ENCODE measurements at places on chromosomes 16 and 17.
A peak's percentile ranks its signal among the peaks of the same experiment; 100 is the strongest.

- no peak for DNase-seq
Measured at GRCh38 chr17:11558681-11559234, 39.5 kb upstream of the DNAH9 start.

GRCh38 chr17:44972953-44973352 is 4.8 kb upstream of the C1QL1 start:
- DNase-seq, result no peak

GRCh38 chr16:86085161-86085611 is 186.2 kb downstream of the IRF8 start:
- DNase-seq, result no peak

GRCh38 chr16:70774261-70774660 is 26.7 kb downstream of the VAC14 start:
- DNase-seq, result no peak

GRCh38 chr17:48202959-48203358 is 95.4 kb downstream of the SNX11 start:
- no peak for DNase-seq

DNA sequence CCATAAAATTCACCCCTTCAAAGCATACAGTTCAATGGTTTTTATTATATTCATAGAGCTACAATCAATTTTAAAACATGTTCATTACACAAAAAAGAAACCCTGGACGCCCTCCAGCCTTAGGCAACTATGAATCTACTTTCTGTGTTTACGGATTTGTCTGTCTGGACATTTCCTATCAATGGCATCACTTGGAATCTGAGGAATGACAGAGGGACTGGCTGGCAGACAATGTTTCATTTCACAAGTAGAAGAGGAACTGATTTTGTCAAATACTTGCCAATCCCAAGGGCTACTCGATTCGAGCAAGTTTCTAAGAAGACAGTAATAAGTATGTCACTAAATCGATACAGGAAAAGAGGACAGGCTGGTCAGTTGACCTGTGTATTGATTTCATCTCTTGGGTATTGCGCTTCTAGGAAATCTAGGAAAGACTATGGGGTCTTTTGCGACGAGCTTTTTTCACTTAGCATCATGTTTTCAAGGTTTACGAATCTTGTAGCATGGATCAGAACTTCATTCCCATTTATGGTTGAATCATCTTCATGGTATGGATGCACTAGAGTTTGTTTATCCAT is 56.6 kb downstream of the RGS9 start:
- no peak for DNase-seq

DNA sequence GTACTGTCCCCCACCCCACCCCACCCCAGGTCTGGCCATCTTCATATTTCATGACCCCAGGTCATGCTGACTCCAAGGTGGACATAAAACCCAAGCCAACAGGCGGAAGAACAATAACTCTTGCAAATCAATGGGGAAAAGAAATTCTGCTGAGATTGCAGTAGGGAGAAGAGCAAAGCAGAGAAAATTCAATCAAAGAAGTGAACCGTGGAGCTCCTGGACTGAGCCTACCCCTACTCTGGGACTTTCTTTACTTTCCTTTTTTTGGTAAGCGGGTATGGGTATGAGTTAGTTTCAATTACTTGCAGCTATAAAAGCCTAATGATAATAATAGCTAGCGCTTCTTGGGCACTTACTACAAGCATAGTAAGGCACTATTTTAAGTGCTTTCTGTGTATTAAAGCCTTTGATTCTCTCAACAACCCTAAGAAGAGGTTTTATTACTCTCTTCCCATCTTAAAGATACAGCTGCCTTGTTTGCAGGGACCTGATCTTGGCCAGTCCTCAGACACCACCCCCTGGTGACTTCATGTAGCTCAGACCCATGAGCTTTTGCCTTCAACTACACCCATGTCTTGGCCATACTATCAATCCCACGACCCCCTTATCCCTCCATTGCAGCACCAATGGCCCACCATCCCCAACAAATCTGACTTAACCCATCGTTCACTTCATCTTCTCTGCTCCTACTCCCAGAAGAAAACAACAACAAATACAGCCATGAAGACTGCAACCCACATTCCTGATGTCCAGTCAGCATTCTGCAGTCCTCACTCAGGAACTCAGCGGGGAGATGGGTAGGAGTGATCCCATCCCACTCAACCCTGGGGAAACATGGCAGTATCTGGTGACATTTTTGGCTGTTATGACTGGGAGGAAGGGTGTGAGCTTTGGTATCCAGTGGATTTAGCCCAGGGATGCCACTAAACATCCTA is 4.4 kb downstream of the GGA2 start:
- no peak for DNase-seq

DNA sequence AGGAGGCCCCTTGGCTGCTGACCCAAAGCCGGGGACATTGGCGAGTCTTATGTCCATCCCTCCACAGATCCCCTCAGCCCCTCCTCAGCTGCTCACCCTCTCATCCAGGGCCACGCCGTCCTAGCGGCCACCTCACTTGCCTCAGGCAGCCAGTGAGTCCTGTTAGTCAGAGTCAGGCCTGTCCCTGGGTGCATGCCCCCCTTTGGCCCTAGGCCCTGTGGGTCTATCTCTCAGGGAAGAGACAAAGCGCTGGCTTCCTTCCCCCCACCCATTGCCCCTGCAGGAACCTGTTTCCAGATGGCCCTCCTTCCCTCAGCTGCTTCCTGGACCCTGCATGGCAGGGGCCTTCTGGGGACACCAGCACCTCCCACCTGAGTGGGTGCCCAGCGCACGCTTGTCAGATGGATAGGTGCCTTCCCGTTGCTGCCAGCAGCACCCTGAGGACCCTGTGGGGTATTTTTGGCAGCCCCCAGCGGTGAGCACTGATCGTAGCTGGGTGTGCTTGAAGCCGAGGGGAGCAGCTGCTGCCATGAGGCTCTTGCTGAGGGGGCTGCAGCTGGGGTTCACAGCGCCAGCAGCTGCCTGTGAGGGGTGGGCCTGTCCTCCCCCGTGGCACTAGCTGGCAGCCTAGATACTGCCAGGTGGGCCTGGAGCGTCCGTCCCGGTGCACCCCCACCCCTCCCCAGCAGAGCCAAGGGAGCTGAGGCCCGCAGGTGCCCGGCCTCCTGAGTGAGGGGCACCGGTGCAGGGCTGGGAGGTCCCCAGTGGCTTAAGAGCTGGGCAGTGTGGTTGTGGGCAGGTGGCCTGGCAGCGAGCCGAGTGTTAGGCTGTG is 8.4 kb downstream of the DBNDD1 start:
- DNase-seq, result no peak

- no peak for DNase-seq
Measured at GRCh38 chr17:56528696-56529095, 64.8 kb upstream of the NOG start.

DNA sequence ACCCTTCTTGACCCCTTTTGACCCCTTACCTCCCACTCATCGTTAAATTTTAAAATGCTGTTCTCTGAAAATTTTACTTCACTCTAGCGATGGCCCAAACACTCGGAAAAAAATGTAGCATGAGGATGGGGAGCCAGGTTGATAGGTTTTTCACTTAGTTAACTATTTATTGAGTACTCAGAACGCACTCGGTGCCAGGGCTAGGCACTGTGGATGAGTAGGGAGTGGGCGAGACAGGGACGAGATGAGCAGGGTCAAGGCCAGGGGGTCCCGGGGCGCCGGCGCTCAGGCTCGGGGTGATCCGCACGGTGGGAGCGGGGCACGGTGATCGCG is 392 bp downstream of the ZSCAN32 start:
- DNase-seq, result no peak

- peak; percentile 56 for DNase-seq
Measured at GRCh38 chr17:3794557-3795389, 6.2 kb downstream of the ITGAE start.

DNA sequence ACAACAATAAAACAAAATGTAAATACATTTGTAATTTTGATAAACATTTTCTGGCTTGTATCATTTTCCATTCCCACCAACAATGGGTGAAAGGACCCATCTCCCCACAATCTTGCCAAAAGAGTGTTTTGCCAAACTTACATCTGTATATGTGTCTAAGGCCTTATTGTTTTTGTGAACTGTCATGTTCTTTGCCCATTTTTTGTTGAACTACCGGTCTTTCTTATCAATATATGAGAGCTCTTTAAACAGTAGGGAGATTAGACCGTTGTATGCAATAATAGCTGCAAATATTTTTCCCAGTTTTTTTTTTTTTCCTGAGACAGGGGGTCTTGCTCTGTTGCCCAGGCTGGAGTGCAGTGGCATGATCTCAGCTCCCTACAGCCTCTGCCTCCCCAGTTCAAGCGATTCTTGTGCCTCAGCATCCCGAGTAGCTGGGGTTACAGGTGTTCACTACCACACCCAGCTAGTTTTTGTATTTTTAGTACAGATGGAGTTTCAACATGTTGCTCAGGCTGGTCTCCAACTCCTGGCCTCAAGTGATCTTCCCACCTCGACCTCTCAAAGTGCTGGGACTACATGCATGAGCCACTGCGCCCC is 9.6 kb upstream of the STX4 start:
- no peak for DNase-seq

GRCh38 chr17:66429680-66430079 is 127.3 kb downstream of the PRKCA start:
- DNase-seq, result no peak

GRCh38 chr16:30924076-30924912 is 922 bp downstream of the FBXL19 start:
- no peak for DNase-seq

DNA sequence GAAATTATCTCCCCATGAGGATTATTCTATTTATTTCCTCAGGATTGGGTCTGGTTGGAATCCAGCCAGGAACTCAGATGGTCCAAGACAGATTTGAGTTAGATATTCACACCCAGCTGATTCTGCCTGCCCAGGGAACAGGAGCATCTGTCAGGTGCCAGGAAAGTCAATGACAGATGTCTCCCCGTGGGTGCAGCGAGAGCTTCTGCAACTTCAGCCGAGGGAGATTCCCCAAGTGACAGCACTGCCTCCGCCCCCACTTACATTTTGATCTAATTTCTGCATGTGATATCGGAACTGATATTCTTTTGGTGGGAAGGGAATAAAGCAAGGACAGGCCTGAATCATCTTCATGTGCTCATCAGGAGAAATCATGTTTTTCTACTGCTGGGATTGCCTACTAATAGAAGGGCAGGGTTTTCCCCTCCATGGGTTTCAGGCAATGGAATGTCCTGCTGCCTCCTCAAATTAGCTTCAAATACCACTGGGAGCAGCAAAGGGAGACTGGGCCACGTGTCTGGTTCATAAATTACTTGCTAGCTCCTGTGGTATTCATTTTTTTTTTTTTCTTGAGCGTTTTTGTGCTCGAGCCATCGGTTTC is 15.7 kb upstream of the DHX8 start:
- DNase-seq, result no peak

- no peak for DNase-seq
Measured at GRCh38 chr17:28612531-28612930, 1.5 kb downstream of the RSKR start.

GRCh38 chr16:67930678-67931211 is 917 bp downstream of the CTRL start:
- DNase-seq, result no peak

GRCh38 chr17:43439041-43439440 is 40.2 kb downstream of the ARL4D start:
- DNase-seq, result no peak

- DNase-seq, result no peak
Measured at GRCh38 chr16:79402356-79402755, 198.2 kb downstream of the MAF start.

DNA sequence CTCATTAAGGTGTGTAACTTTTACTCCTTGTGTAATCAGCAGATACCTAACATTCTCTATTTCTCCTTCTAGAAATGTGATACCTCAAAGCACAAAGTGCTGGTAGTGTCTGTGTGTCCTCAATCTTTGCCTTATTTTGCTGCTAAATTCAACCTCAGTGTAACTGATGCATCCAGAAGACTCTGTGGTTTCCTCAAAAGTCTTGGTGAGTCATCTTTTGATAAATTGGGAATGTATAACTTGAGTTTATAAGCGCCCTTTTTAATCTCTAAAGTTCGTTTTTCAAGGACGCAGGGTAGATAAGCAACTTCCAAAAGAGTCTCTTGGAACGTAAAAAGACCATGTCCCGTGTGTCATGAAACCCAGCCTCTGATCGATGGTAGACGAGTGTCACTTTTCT is 10.2 kb downstream of the NARF start:
- no peak for DNase-seq

DNA sequence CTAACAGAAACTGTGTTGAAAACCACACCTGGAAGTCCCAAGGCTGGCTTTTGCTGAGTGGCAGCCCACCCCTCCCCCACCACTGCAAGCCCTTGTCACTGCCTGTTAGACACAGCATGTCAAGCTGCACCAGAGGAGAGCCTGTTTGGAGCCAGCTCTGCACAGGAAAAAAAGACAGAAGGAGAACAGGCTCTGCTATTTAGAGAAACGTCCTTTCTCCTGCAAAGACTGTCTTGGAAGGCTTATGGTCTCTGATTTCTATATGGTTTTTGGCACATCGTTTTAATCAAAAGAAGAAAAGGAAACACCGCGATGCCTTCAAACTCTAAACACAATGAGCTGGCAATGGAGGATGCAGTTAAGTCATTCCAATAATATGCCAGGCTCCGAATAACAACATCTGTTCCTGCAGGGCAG is 275.5 kb downstream of the MAP2K4 start:
- no peak for DNase-seq

DNA sequence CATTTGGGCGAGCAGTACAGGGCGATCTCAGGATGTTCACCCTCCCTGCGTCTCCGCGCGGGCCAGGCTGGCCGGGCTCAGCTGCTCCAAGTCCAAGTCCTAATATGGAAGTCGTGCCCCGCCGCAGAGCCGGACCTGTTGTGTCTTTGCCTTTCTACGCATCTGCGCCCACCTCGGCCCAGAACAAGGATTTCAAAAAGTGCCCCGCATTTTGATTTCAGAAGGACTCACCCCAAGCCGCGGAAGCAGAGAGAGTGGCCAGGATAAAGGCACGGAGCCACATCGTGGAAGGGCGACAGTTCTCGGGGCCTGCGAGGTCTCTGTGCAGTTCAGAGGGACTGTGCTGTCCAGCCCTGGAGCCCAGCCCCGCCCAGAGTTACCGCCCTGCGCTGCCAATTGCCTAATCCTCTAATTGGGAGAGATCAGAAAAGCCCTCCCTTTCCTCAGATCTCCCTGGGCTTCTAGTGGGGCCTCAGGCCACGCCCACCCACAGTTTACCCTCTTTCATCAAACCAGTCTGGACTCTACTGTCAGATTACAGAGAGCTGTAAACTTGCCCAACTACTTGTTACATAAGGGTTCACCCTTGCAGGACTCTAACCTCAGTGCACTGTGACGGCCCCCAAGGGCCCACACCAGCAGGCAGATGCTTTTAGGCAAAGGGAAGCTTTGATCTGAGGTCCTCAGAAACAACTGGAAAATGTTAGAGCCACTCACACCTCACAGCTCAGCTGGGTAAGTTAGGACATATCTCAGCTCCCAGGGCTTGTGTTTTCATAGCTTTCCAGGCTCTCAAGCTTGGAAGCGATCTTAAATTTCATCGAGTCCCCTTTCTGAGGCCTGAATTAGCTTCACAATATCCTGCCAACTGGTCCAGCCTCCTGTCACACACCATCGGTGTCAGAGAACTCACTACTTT is at the start of gene CES1:
TSS of gene CES1 (minus strand) at position 324 of the 919 bp plus-strand sequence. CDS start at position 283, 41 bp downstream.
- DNase-seq, result no peak

DNA sequence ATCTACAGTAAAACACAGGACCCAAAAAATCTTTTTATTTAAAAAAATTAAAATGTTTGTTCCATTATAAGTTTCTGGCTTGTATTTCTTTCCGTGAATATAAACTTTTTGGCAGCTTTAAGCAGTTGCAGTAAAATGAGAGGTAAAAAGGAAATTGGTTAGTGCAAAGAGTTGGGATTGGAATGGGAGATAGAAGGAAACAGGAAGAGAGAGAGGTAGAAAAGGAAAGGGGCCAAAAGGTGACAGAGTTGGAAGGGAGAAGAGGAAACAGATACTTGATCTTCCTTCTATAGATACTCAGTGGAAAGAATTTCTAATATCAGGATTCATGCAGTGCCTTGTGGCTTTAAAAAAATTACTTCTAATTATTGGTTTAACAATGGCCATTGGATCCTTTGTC is 63.5 kb downstream of the NQO1 start:
- DNase-seq, result no peak
